PC-3 (cell line): ENCODE measurements at places on chromosomes 7 and 10. TPM values are rescaled to one million over a fixed set of nuclear protein-coding genes. Genes with fewer than 3 reads are reported as not detected.

INMT gene
- not detected in 2 replicates for total RNA-seq

PRRT4 gene
- total RNA-seq, result 0.36 and 0.69 TPM in 2 replicates

DNA sequence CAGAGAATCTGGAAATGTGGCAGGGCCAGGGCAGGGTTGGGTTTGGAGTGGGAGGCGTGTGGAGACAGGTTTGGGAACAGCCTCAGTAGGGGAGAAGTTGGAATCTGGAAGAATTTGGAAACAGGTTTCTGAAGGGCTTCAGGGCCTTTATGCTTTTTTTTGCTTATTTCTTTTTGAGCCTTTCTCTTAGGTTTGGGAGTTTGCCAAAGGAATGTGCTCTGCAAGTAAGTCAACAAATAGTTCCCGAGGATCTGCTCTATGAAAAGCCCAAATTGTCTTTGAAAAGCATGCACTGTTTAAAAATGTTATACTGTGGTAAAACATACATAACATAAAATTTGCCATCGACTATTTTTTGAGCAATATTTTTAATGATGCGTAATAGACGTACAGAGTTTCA, 86.7 kb upstream of the ADRB1 start:
- H3K27me3 ChIP-seq, result no peaks in the 10 kb centered on the region
- DNase-seq, result peak; percentile 62
- peaks cover 37% of the 10 kb centered on the region for H3K4me1 ChIP-seq
- H3K4me3 ChIP-seq, result no peak overlapping the region
- H3K27ac ChIP-seq, result no peak overlapping the region
- H3K36me3 ChIP-seq, result no peaks in the 10 kb centered on the region

- no peaks in the 10 kb centered on the region for H3K27me3 ChIP-seq
- H3K27ac ChIP-seq, result no peak overlapping the region
- no peaks in the 10 kb centered on the region for H3K36me3 ChIP-seq
- no peak overlapping the region for H3K4me3 ChIP-seq
- H3K4me1 ChIP-seq, result no peaks in the 10 kb centered on the region
These were observed 211.6 kb downstream of the PHF14 start for GRCh38 chr7:11185179-11185815.

DNA sequence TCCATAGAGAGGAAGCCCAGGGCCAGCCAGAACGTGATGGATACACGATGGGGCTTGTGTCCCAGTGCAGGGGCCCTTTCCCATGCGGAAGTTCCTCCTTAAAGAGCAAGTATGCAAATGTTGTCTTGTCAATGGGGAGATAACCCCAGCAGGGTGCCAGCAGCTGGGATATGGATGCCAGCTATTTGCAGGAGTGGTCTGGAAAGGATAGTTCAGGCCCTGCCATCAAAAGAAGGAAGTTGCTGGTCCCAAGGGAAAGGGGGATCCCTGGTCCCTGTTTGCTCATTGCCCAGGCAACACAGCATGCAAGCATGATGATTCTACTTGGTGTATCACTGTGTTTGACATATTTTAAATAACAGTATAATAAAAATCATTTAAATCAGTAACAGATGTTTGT, 73.1 kb upstream of the HECW1 start:
- no peak overlapping the region for H3K27ac ChIP-seq
- H3K4me3 ChIP-seq, result no peak overlapping the region
- DNase-seq, result no peak
- no peaks in the 10 kb centered on the region for H3K36me3 ChIP-seq
- no peaks in the 10 kb centered on the region for H3K4me1 ChIP-seq

CPA1 gene
- not detected in 2 replicates for total RNA-seq

EGR2 gene
- total RNA-seq, result 2.7 and 2.8 TPM in 2 replicates

GRCh38 chr7:29239638-29240037, 45.1 kb downstream of the CHN2 start:
- no peaks in the 10 kb centered on the region for H3K4me1 ChIP-seq
- peak; percentile 53 for DNase-seq
- no peaks in the 10 kb centered on the region for H3K27me3 ChIP-seq
- H3K4me3 ChIP-seq, result no peak overlapping the region
- H3K36me3 ChIP-seq, result no peaks in the 10 kb centered on the region

SCIN gene
- 0.91 and 1.6 TPM in 2 replicates for total RNA-seq

BMS1 gene
- total RNA-seq, result 36.6 and 41.9 TPM in 2 replicates

GRCh38 chr7:122972056-122972455, 23.4 kb downstream of the TAS2R16 start:
- no peak overlapping the region for H3K4me3 ChIP-seq
- no peak overlapping the region for H3K27ac ChIP-seq
- no peaks in the 10 kb centered on the region for H3K4me1 ChIP-seq
- no peaks in the 10 kb centered on the region for H3K27me3 ChIP-seq
- DNase-seq, result no peak

SHH gene
- 0.11 and 0.12 TPM in 2 replicates for total RNA-seq

DNA sequence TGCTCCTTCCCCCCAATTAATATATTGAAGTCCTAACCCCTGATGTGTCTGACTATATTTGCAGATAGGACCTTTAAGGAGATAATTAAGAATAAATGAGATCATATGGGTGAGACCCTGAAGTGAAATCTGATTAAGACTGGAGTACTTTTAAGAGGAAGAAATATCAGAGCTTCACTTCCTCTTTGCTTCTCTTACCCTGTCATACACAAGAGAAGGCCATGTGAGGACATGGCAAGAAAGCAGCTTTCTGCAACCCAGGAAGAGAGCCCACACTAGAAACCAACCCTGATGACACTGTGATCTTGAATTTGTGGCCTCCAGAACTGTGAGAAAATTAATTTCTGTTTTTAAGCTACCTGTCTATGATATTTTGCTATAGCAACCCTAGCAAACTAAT, 44.2 kb downstream of the JMJD1C start:
- no peak for DNase-seq
- peaks cover 13% of the 10 kb centered on the region for H3K4me1 ChIP-seq
- H3K36me3 ChIP-seq, result no peaks in the 10 kb centered on the region
- no peak overlapping the region for H3K27ac ChIP-seq
- no peak overlapping the region for H3K4me3 ChIP-seq
- no peaks in the 10 kb centered on the region for H3K27me3 ChIP-seq

DNA sequence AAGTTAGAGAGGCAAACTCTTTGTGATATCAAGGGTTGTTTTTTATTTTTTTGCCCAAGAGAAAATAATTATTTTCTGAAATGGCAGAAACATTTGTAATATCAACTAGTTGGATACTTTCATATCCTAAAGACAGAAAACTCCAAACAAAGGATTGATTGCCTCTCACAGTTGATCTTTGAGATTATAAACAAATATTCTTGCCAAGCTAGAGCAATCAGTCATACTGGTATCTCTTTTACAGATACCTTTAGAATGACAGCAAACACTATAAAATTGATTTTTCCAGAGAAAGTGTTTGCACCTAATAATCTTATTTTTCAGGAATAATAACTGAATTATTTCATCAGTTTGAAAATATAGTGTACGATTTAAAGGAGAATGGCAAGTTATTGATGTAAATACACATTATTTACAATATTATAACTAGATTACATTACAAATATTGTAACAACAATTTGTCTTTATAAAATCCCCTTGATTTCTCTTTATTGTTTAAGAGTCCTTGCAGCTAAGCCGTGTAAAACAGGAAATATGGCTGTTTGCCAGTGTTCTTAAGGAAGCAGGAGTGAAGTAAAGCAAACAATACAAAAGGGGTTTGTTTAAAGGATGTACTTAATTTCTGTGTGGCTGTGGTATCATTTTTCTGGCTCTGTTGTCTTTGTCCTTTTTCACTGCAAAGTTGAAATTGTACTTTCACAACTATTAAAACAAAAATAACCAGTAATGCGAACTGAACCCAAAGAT, 58.4 kb downstream of the MAPK8 start:
- no peaks in the 10 kb centered on the region for H3K36me3 ChIP-seq
- peak; percentile 82 for DNase-seq
- peak overlapping the region; percentile 46 for H3K27ac ChIP-seq
- H3K4me3 ChIP-seq, result peak overlapping the region; percentile 8; the same call in 1 of the 2 replicates
- peaks cover 18% of the 10 kb centered on the region for H3K27me3 ChIP-seq

- H3K36me3 ChIP-seq, result no peaks in the 10 kb centered on the region
- 0 out of 2 replicates have a peak, but pooled peaks cover 6% of the 10 kb centered on the region for H3K4me1 ChIP-seq
- H3K27ac ChIP-seq, result no peak overlapping the region
These were observed 34.8 kb downstream of the TFPI2 start for GRCh38 chr7:93855797-93856196.

DNA sequence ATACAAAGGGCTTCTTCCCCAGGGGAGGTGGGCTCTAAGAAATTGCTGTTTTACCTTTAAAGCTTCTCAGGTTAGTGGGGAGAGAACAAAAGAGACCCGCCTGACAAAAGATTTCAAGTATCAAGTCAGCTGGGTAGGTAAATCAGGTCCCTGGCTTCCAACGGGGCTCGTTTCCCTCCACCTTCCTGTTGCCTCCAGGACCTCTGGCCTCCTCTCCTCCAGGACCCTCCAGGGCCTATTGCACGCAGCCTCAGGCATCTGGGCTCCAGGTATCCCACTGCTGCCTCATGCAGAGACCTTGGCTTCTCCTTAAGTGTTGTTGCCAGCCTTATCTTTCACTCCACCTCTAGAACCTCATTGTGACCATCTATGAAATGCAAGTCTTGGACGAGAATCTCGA, 2.9 kb downstream of the BNIP3 start:
- peak overlapping the region; percentile 92 for H3K4me3 ChIP-seq
- DNase-seq, result no peak

GRCh38 chr10:35336921-35337823, 863 bp downstream of the CCNY start:
- peak; percentile 77 for DNase-seq
- peaks cover 16% of the 10 kb centered on the region for H3K36me3 ChIP-seq
- peak overlapping the region; percentile 78 for H3K4me3 ChIP-seq
- H3K27ac ChIP-seq, result peak overlapping the region; percentile 1; the same call in 1 of the 2 replicates
- peaks cover 55% of the 10 kb centered on the region for H3K4me1 ChIP-seq

- DNase-seq, result peak; percentile 49
- no peak overlapping the region for H3K4me3 ChIP-seq
These were observed 11.1 kb downstream of the CDK14 start for GRCh38 chr7:90607196-90607595.

- H3K36me3 ChIP-seq, result no peaks in the 10 kb centered on the region
- no peak overlapping the region for H3K4me3 ChIP-seq
- H3K27ac ChIP-seq, result no peak overlapping the region
These were observed 8.1 kb downstream of the ZNF438 start for GRCh38 chr10:31023558-31023957.

LHFPL3 gene
- total RNA-seq, result not detected in 2 replicates

CYP26C1 gene
- total RNA-seq, result 0.17 TPM in 1 of 2 replicates, not detected in the other

- H3K27ac ChIP-seq, result no peak overlapping the region
- H3K4me1 ChIP-seq, result no peaks in the 10 kb centered on the region
- no peaks in the 10 kb centered on the region for H3K36me3 ChIP-seq
- DNase-seq, result no peak
These were observed 490.4 kb upstream of the SEMA3A start for GRCh38 chr7:84684836-84685480.

DNA sequence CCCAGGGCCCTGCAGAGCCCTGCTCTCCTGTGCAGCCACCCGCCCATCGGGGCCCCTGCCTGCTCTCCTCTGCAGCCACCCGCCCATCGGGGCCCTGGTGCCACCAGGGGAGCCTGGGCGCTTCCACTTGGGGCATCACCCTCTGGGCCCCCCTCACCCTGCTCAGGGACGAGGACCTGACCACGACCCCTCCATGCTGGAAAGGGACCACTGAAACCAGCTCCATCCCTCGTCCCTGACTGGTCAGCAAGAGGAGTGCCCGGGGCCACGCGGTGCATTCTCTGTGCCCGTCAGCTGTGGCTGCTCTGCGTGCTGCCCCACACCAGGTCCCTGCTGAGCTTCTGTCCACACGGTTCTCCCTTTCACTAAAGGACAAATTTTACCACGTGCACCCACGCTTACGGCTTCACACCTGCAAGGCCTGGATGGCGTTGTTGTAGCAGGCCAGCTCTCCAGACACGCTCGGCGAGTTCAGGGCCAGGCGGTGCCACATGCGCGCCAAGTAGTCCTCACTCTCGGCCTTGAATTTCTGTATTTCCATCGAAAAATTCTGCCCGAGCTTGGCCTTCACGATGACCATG, 57.6 kb downstream of the CFAP46 start:
- no peak overlapping the region for H3K27ac ChIP-seq

PNLIPRP1 gene
- total RNA-seq, result not detected in 2 replicates

- H3K4me3 ChIP-seq, result no peak overlapping the region
- no peak overlapping the region for H3K27ac ChIP-seq
- H3K27me3 ChIP-seq, result no peaks in the 10 kb centered on the region
- no peaks in the 10 kb centered on the region for H3K36me3 ChIP-seq
- H3K4me1 ChIP-seq, result peaks cover 11% of the 10 kb centered on the region
These were observed 260.6 kb upstream of the DKK1 start for GRCh38 chr10:52053497-52053896.

MOGAT3 gene
- not detected in 2 replicates for total RNA-seq

DNA sequence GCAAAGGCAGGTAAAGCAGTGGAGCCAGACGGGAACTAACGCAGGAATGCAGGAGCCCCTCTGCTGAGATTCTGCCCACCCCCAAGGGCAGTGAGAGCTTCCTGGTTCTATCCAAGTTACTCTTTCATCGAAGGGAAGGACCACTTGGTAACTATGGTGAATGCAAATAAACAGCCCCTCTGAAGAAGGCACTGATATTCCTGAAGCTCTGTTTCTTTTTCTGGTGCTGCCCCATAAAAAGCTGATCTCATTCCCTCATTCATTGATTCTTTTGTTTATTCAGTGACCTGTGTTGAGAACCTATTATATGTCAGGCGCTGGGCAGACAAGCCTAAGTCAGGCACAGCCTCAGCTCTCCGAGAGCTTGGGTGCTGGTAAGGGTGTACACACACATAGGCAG, 217.3 kb downstream of the SNX10 start:
- H3K36me3 ChIP-seq, result no peaks in the 10 kb centered on the region
- H3K4me1 ChIP-seq, result peaks cover 11% of the 10 kb centered on the region; the same call in 1 of the 2 replicates
- DNase-seq, result peak; percentile 62

DNA sequence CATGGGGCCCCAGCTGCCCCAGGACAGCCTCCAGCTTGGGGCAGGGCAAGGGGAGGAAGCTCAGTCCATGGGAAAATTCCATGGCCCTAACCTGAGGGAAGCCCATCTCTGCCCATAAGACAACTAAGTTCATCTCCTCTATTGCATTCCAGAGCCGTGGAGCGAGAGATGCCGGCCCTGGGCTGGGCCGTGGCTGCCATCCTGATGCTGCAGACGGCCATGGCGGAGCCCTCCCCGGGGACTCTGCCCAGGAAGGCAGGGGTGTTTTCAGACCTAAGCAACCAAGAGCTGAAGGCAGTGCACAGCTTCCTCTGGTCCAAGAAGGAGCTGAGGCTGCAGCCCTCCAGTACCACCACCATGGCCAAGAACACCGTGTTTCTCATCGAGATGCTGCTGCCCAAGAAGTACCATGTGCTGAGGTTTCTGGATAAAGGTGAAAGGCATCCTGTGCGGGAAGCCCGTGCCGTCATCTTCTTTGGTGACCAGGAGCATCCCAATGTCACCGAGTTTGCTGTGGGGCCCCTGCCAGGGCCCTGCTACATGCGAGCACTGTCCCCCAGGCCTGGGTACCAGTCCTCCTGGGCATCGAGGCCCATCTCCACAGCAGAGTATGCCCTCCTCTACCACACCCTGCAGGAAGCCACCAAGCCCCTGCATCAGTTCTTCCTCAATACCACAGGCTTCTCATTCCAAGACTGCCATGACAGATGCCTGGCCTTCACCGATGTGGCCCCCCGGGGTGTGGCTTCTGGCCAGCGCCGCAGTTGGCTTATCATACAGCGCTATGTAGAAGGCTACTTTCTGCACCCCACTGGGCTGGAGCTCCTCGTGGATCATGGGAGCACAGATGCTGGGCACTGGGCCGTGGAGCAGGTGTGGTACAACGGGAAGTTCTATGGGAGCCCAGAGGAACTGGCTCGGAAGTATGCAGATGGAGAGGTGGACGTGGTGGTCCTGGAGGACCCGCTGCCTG, 4.3 kb downstream of the AOC1 start:
- peaks cover 37% of the 10 kb centered on the region for H3K27me3 ChIP-seq
- H3K27ac ChIP-seq, result no peak overlapping the region
- H3K36me3 ChIP-seq, result no peaks in the 10 kb centered on the region
- no peak overlapping the region for H3K4me3 ChIP-seq
- no peaks in the 10 kb centered on the region for H3K4me1 ChIP-seq
